CD4-positive, alpha-beta memory T cell (primary cell): ENCODE measurements at places on chromosomes 16 and 17. TPM values are rescaled to one million over a fixed set of nuclear protein-coding genes. Genes with fewer than 3 reads are reported as not detected.
A peak's percentile ranks its signal among the peaks of the same experiment; 100 is the strongest.

Gene NECAB2
- total RNA-seq = not detected

Gene VMO1
- total RNA-seq = not detected

Gene MARCHF10
- total RNA-seq = 0.89 TPM

Gene CACNG3
- not detected for total RNA-seq

- H3K36me3 ChIP-seq = peaks cover 31% of the 10 kb centered on the region
- DNase-seq = no peak
- H3K4me3 ChIP-seq = no peak overlapping the region
- no peaks in the 10 kb centered on the region for H3K4me1 ChIP-seq
- H3K27ac ChIP-seq = no peak overlapping the region
Measured at GRCh38 chr16:15721018-15721417, 71.0 kb downstream of the NDE1 start.

DNA sequence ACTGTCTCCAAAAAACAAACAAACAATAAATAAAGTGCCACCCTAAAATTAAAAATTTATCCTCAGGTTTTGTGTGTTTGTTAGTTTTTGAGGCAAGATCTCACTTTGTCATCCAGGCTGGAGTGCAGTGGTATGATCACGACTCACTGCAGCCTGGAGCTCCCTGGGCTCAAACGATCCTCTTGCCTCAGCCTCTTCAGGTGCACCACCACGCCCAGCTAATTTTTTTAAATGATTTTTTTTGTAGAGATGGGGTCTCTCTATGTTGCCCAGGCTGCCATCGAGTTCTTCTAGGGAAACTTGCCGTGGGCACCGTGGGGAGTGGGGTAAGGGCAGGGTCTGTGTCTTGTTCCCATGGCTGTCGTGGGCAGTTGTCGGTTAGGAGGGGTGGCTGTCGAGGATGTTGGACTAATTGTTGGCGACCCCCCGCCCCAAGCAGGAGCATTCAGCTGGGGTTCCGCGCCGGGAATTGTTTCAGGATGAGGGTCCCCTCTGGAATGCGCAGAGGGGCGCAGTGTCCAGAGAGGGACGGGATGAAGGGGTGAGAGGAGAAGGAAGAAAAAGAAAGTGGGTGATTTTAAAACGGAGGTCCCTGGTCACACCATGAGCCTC is 1.1 kb upstream of the RNF213 start:
- H3K4me1 ChIP-seq = peaks cover 51% of the 10 kb centered on the region
- H3K27me3 ChIP-seq = no peaks in the 10 kb centered on the region
- H3K27ac ChIP-seq = peak overlapping the region; percentile 89
- peak overlapping the region; percentile 34 for H3K4me3 ChIP-seq
- no peak for DNase-seq

- H3K4me1 ChIP-seq = peaks cover 33% of the 10 kb centered on the region
- H3K27me3 ChIP-seq = no peaks in the 10 kb centered on the region
- DNase-seq = peak; percentile 30
- H3K36me3 ChIP-seq = no peaks in the 10 kb centered on the region
- peak overlapping the region; percentile 85 for H3K27ac ChIP-seq
Measured at GRCh38 chr17:7932483-7932891, 481 bp downstream of the CNTROB start.
